ENCODE measurements at places on chromosomes 2 and 18. TPM values are rescaled to one million over a fixed set of nuclear protein-coding genes. Genes with fewer than 3 reads are reported as not detected.

The CPS1 gene
- 8.8 TPM for total RNA-seq

The ANKRD30BL gene
- total RNA-seq, result 1.2 TPM

The OR6B2 gene
- total RNA-seq, result not detected

DNA sequence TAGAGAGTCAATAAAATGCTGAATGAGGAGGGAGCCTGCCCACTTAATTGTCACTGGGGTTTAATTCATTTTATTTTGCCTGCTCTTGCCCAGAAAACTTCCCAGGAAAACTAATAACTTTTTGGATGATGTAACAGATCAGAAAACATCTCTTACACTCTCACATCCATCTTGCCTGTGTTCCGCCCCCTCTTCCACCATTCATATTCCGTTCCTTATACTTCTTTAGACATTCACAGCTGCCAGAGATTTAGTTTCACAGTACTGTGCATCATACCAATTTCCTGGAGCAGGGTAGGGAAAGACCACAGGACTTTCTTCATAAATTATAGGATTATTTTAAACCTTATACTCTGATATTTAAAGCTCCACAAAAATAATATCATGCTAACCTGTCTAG lies 776.1 kb upstream of the SOX11 start:
- no peaks in the 10 kb centered on the region for H3K36me3 ChIP-seq
- H3K4me3 ChIP-seq, result no peak overlapping the region
- H3K4me1 ChIP-seq, result no peaks in the 10 kb centered on the region
- H3K27me3 ChIP-seq, result no peaks in the 10 kb centered on the region

GRCh38 chr2:174631009-174631981 lies 33.7 kb upstream of the WIPF1 start:
- H3K27ac ChIP-seq, result peak overlapping the region; percentile 77
- no peaks in the 10 kb centered on the region for H3K36me3 ChIP-seq
- H3K4me3 ChIP-seq, result no peak overlapping the region

- no peak overlapping the region for H3K27ac ChIP-seq
- DNase-seq, result no peak
- no peak overlapping the region for H3K4me3 ChIP-seq
Observed at GRCh38 chr18:62933261-62933887, 218.0 kb downstream of the PHLPP1 start.

DNA sequence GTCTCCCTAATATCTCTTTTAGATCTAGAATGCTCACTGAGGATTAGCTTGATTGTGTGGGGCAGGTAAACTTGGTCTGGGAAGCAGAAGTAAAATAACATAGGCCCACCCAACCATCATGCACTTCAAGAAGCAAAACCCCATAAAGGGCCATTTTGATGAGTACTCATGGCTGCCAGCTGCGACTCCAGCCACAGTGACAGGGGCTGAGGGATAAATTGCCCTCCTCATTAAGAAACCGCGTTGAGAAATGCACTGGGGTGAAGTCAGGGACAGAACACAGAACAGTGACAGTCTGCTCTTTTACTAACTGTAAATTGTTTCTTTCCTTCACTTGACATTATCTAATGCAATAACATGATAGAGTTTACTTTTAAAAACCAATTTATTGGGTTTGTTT lies 60.2 kb downstream of the RND3 start:
- no peaks in the 10 kb centered on the region for H3K4me1 ChIP-seq
- no peak overlapping the region for H3K27ac ChIP-seq
- no peaks in the 10 kb centered on the region for H3K36me3 ChIP-seq
- no peak overlapping the region for H3K4me3 ChIP-seq
- no peak for DNase-seq

GRCh38 chr2:72037261-72037666 lies 110.4 kb downstream of the CYP26B1 start:
- H3K4me1 ChIP-seq, result no peaks in the 10 kb centered on the region
- no peak overlapping the region for H3K27ac ChIP-seq
- no peak for DNase-seq

DNA sequence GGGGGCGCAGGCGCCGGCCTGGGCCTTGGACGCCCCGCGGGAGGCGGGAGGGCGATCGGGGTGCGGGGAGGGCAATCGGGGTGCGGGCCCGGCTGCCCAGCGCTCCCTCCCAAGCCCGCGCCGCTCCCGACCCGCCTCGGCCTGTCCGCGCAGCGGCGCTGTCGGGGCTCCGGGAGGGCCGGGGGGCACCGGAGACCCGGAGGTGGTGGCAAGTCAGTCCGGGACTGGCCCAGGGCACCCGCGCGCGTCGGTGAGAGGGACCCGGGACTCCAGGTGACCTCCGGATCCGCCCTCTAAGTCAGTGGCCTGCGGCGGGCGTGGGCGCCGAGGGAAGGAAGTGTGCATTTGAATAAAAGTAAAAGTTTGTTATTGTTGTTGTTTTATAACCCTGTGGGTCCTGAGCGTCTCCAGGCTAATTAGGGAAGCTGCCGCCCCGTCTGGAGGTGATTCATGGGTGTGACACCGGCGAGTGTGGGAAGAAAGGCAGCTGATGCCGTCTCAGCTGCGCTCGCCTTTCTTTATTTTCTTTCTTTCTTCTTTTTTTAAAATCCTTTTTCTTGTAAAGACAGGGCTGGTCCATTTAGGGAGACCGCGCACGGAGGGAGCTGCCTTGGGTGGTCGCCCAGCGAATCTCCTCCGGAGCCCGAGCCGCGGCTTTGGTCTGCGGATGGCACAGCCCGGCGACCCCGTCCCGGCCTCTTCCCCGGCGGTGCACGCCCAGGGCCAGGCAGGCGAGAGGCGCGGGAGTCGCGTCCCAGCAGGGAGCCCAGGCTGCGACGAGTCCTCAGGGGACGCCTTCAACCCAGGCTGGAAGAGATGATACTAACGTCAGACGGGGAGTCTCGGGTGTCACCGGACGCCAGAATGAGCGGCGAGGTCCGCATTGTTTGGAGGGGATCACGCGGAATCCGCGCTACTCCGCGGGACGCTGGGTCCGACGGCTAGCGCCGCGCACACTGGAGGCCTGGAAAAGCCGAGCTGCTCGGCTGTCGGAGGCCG lies 627 bp upstream of the CRACDL start:
- no peaks in the 10 kb centered on the region for H3K36me3 ChIP-seq
- peaks cover 21% of the 10 kb centered on the region for H3K4me1 ChIP-seq
- no peak overlapping the region for H3K27ac ChIP-seq

DNA sequence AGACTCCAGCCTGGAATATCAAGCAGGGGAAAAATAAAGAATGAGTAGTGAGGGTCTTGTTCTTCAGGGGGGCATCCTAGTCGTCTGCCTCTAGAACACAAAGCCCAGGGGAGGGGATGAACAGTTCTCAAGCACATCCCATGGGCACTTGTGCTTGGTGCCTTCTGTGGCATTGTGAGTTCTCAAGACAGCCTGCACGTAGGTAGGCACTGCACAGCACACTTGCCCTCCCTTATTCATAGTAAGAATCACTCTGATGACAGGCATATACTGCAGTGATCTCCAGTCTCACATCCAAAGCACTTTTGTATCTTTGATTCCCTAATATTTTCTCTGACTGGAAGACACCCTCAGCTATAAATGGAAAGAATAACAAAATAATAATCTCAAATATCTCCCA lies 104.7 kb upstream of the CNGA3 start:
- no peak overlapping the region for H3K4me3 ChIP-seq
- no peaks in the 10 kb centered on the region for H3K4me1 ChIP-seq
- no peak overlapping the region for H3K27ac ChIP-seq
- DNase-seq, result no peak
- H3K27me3 ChIP-seq, result no peaks in the 10 kb centered on the region

DNA sequence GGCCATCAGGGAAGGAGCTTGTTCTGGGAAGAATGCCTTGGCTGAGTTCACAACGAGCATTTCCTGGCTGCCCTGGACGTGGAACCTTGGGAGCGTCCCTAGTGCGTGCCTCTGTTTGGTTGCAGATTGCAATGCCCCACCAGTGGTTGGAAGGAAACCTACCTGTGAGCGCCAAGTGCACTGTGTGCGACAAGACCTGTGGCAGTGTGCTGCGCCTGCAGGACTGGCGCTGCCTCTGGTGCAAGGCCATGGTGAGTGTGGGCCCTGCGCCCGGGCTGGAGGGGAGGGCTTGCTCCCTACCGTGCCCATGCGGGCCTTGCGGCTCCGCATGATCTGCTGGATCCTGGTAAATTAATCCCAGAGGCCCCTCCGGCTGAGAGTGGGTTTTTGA lies 81.9 kb downstream of the DGKD start:
- DNase-seq, result no peak
- H3K4me1 ChIP-seq, result no peaks in the 10 kb centered on the region
- H3K36me3 ChIP-seq, result no peaks in the 10 kb centered on the region
- no peak overlapping the region for H3K27ac ChIP-seq
- no peaks in the 10 kb centered on the region for H3K27me3 ChIP-seq

GRCh38 chr2:229586746-229587705 lies 127.3 kb downstream of the DNER start:
- no peaks in the 10 kb centered on the region for H3K27me3 ChIP-seq
- peak overlapping the region; percentile 26 for H3K4me3 ChIP-seq
- DNase-seq, result no peak
- no peaks in the 10 kb centered on the region for H3K36me3 ChIP-seq
- peak overlapping the region; percentile 63 for H3K27ac ChIP-seq

GRCh38 chr2:37037771-37038170 lies 46.4 kb downstream of the HEATR5B start:
- no peaks in the 10 kb centered on the region for H3K4me1 ChIP-seq
- no peak overlapping the region for H3K27ac ChIP-seq
- H3K27me3 ChIP-seq, result no peaks in the 10 kb centered on the region
- no peak for DNase-seq

DNA sequence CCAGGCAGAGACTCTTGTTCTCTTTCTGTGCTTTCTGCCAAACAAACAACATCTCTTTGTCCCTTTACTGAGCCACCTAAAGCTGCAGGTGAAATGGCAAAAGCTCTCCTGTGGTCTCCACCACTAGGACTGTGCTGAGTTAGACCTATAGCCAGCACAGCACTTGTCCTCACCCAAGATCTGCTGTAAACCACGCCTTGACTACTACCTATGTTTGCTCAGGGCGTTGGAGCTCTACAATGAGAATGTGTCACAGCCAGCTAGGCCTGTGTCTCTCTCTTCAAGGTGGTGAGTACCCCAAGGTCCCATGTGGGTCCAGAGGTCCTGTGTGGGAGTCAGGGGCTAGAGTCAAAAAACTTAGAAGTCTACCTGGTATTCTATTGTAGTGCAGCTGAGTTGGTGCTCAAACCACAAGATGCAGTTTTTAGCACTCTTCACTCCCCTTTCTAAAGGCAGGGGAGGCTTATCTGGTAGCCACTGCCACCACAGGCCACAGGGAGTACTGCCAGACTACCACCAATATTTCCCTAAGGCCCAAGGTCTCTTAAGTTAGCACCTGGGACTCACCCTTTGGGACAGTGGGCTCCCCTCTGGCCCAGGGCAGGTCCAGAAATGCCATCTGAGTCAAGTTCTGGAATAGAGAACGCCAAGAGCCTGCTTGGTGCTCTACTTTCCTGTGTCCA lies 96.8 kb upstream of the RPRM start:
- H3K27me3 ChIP-seq, result no peaks in the 10 kb centered on the region
- no peak overlapping the region for H3K27ac ChIP-seq
- DNase-seq, result no peak
- H3K4me1 ChIP-seq, result no peaks in the 10 kb centered on the region
- H3K4me3 ChIP-seq, result no peak overlapping the region

DNA sequence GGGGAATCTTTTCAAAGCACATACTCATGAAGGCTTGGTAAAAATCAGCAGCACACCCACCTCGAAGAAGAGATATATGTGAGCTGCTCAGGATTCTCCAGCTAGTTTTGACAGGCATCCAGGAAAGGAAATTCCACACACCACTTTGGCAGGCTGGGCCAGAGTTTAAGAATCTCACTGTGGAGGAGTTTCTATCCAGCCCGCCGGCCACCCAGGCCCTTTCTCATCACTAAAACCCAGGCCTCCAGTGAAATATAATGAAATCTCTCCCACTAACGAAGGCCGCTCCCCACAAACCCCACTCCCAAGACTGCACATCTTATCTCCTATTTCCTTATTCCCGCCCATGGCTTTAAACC lies 202.0 kb downstream of the GLI2 start:
- H3K36me3 ChIP-seq, result no peaks in the 10 kb centered on the region
- no peak overlapping the region for H3K4me3 ChIP-seq
- H3K27me3 ChIP-seq, result no peaks in the 10 kb centered on the region
- H3K4me1 ChIP-seq, result peaks cover 61% of the 10 kb centered on the region

DNA sequence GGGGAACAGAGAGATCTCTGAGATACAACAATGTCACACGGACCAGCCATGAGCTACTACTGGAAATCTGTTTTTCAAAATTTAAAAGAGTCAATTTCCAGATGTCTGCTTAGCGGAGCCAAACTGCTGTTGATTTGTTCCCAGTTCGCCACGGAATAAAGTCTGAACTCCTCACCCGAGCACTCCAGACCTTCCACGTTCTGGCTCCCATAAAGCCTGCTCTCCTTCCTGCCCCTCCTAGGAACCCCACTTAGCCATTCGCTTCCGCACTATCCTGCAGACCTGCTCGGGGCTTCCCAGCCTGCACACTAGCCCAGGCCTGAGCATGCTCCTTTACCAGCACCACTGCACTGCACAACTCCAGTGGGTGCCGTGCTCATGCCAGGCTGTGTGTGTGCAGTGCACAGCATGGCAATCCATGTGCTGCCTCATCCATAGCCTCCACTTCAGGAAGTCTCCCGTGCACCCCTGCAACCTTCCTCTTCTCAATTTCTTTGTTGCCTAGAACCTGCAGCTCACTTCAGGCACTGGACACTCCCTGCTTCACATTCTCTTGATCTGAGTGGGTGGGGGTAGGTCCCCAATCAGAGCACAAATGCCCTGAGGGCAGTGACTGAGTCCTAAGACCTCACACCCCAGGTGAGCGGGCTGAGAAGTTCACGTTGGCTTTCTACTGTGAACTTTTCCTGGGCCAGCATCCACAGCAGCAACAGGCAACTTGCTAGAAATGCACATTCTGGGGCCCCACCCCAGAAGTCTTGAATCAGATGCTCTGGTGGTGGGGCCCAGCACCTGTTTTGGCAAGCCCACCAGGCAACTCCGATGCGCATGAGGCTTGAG lies 53.7 kb downstream of the ZBTB7C start:
- H3K27me3 ChIP-seq, result no peaks in the 10 kb centered on the region
- peaks cover 6% of the 10 kb centered on the region for H3K4me1 ChIP-seq
- H3K4me3 ChIP-seq, result no peak overlapping the region
- no peaks in the 10 kb centered on the region for H3K36me3 ChIP-seq
- no peak overlapping the region for H3K27ac ChIP-seq

GRCh38 chr2:168734199-168734760 lies 68.2 kb upstream of the NOSTRIN start:
- no peaks in the 10 kb centered on the region for H3K4me1 ChIP-seq
- no peak overlapping the region for H3K4me3 ChIP-seq
- H3K27ac ChIP-seq, result no peak overlapping the region
- no peaks in the 10 kb centered on the region for H3K36me3 ChIP-seq

- H3K27ac ChIP-seq, result no peak overlapping the region
- peaks cover 26% of the 10 kb centered on the region for H3K4me1 ChIP-seq
- no peak for DNase-seq
- H3K27me3 ChIP-seq, result no peaks in the 10 kb centered on the region
- no peak overlapping the region for H3K4me3 ChIP-seq
- H3K36me3 ChIP-seq, result no peaks in the 10 kb centered on the region
Observed at GRCh38 chr2:8125741-8126711, 555.8 kb upstream of the ID2 start.

Measured in vagina (tissue), 2 donors.